ENCODE measurements at places on chromosomes 11 and 22. TPM values are rescaled to one million over a fixed set of nuclear protein-coding genes. Genes with fewer than 3 reads are reported as not detected.

The CCDC157 gene
- total RNA-seq, result 2.1 TPM

The PKDREJ gene
- total RNA-seq, result not detected

The NAT10 gene
- total RNA-seq, result 64.9 TPM

The ACP2 gene
- 28.4 TPM for total RNA-seq

DNA sequence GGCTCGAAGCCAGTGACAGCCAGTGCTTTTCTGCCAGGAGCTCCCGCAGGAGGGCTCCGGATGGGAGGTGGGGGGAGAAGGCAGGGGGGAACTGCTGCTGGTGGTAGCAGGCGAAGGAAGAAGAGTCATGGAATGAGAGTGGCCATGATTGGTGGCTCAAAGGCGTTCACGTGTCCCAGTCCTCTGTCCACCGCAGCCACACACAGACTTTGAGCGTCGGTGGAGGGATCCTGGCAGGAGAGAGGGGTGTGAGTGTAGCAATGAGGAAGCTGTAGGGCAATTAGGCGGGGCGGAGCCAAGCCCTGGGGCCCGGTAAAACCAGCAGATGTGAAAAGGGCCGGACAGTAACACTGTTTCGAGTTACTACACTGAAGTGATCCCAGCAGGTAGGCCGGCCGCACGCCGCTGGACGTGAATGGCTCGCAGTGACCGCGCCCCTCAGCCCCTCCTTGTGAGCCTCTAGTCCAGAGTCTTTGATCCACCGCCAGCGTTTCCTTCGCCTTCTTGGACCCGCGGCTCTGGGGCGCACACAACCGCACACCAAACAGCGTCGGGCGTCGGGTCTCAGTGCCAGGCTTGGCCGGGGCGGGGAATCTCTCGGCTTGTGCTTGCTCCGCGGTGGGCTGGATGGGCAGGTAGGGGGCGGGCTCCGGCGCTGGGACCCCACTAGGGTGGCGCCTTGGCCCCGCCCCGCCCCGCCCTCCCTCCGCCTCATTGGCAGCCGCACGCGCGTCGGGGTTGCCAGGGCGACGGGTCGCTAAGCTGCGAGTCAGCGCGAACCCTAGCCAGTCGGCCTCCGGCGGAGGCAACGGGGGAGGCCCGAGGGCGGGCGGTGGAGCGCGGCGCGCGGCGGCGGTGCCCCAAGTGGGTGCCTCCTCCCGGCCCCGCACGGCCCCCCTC lies at the start of gene LRRC10B:
LRRC10B (plus strand) TSS at position 788 of the 900 bp plus-strand sequence. CDS start 250 bp downstream, outside the sequence.
- DNase-seq, result no peak

DNA sequence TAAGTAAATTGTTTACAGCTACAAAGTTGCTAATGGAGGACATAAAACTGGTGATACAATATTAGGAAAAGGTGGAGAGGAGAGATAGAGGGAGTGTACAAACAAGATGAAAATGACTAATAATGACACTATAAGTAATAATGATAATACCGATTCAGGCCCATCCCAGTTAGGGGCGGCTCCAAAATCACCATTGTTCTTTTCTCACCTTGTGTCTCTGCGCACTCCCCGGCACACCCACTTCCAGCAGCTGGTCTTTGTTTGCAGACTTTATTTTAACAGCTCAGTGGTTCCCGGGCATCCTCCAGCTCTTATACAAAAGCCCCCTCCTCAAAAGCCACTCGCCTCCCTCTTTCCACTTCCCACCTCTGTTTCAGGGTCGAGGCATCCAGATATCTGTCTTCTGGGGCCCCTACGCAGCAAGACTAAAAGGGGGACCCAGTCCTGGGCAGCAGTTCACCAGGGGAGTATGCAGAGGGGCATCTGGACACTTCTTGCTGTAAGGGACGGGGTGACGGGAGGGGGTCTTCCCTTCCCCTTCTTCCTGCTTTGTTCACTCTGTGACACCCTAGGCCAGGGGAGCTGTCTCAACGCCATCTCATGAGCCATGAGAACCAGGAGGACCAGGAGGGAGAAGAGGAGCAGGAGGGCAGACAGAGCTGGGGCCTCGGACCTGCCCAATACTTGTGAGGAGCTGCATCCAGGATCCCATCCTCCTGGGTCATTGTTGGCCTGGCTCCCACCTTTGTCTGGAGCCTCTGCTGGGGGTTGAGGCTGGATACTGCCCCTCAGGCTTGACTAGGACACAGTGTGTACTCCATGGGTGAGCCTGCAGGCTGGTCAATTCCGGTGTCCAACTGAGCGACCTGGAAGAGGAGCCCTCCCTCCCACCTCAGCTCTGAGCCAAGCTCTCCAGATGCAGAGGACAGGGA lies 2.7 kb downstream of the APOL2 start:
- no peak for DNase-seq

- no peak for DNase-seq
Measured at GRCh38 chr11:40384991-40385390, 1074.5 kb downstream of the LRRC4C start.
